ENCODE measurements at places on chromosomes 1 and 21.

DNA sequence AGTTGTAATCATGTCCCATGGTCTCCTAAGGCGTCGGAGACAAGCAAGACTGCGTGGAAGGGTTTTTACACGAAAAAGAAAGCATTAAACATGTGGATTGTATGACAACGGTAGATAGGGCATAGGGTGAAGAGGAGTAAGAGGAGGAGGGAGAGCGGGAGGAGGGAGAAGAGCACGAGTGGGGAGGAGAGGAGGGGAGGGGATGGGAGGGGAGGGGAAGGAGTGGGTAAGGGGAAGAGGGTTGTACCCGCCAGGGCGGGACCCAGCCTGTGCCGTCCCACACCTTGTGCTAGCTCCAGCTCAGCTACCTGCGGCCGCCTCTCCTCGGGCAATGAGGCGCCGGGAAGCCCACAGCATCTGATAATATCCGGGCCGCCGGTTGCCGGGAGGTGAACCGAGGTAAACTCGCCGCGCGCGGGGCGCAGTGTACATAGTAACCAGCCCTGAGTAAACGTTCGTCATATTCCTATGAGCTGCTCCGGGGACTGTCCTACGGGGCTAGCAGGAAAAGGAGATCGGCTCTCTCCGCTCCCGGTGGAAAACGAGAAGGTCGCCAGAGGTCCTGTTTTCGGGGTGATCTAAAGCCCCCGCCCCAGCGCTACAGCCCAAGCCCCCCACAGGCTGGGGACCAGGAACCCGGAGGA lies 449 bp upstream of the RCAN3 start:
- peak; percentile 74 for DNase-seq

GRCh38 chr1:244218220-244218619 lies 167.1 kb downstream of the ZBTB18 start:
- no peak for DNase-seq

DNA sequence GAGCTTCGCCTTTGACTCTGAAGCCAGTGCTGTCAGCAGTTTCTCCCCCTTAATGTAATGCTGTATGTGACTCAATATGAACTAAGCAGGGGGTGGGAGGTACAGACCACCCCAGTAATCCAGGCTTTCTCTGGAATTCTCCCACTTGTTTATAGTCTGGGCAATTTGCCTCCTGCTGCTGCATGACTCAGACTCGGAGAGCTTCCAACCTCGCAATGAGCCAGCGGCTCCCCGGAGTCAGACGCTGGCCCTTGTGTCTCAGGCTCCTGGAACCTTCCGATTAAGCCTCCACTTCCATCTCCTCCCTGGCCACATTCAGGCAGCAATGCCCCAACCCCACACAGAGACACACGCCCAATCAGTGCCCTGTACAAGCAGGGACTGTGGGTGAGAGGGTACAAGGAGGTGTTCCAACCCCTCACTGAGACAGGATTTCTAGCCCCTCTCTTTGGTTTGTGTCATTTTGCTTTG lies 471.7 kb upstream of the VAMP3 start:
- DNase-seq, result no peak

GRCh38 chr1:232766904-232767303 lies 38.3 kb upstream of the MAP10 start:
- no peak for DNase-seq

GRCh38 chr1:34460193-34460592 lies 283.5 kb downstream of the C1orf94 start:
- DNase-seq, result no peak

DNA sequence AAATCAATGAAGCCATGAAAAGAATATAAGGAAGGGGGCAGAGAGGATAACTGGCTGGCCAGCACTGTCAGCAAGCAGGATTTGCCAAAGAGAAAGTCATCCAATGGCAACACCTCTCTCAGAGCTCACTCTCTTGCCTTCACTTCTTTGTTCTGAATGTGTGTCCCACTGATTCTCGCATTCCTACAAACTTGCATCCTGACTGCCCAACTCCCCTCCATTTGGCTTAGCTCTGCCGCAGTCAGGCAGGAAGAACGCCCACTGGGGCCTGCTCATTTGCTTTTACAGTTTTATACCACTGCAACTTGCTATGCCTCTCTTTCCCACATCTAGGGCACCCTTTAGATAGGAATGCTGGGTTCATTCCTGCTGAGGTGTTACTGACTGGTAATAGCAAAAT lies 364.2 kb upstream of the ST6GALNAC5 start:
- no peak for DNase-seq

All from activated T-helper 1 cell treated with anti-CD3 and anti-CD28 coated beads, Interleukin-2, amount 50 U/mL, for 16 hours (primary cell).